ENCODE measurements at places on chromosomes 6 and 20. TPM values are rescaled to one million over a fixed set of nuclear protein-coding genes. Genes with fewer than 3 reads are reported as not detected.

The GTSF1L gene
- not detected for total RNA-seq

GRCh38 chr20:50730765-50731054 is 670 bp upstream of the PARD6B start:
- peak overlapping the region; percentile 53 for H3K4me3 ChIP-seq
- H3K36me3 ChIP-seq: no peaks in the 10 kb centered on the region
- peaks cover 24% of the 10 kb centered on the region for H3K4me1 ChIP-seq
- DNase-seq: no peak
- H3K27ac ChIP-seq: peak overlapping the region; percentile 65

DNA sequence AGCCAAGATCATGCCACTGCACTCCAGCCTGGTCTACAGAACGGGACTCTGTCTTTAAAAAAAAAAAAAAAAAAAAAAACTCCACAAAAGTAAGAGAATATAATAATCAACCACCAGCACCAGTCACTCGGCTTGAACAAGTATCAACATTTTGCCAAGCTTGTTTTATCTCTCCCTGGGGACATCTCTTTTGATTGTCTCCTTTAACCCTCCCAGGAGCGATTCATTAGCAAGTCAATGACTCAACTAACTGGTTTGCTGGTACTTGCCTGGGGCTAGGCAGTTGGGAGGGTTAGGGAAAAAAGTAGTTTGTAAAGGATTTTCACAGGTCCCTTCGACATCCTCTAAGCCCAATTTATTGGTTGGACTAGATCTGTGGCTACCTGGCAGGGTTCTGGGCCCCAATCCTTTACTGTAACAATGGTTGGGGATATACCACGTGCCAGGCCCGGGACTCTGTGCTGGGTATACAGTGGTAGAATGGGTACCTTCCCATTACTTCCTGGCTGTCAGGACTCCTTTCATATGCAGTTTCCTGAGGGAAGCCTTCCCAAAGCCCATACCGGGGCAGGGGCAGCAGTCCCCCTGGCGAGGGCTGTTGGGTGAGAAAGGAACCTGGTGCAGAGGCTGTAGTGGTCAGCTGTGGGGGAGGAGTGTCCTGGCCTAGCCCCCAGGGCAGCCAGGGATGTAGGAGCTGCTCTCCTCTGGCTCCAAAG is 12.2 kb downstream of the TGIF2 start:
- H3K27me3 ChIP-seq: no peaks in the 10 kb centered on the region
- no peak overlapping the region for H3K4me3 ChIP-seq
- H3K4me1 ChIP-seq: no peaks in the 10 kb centered on the region

The LHFPL5 gene
- total RNA-seq: not detected

DNA sequence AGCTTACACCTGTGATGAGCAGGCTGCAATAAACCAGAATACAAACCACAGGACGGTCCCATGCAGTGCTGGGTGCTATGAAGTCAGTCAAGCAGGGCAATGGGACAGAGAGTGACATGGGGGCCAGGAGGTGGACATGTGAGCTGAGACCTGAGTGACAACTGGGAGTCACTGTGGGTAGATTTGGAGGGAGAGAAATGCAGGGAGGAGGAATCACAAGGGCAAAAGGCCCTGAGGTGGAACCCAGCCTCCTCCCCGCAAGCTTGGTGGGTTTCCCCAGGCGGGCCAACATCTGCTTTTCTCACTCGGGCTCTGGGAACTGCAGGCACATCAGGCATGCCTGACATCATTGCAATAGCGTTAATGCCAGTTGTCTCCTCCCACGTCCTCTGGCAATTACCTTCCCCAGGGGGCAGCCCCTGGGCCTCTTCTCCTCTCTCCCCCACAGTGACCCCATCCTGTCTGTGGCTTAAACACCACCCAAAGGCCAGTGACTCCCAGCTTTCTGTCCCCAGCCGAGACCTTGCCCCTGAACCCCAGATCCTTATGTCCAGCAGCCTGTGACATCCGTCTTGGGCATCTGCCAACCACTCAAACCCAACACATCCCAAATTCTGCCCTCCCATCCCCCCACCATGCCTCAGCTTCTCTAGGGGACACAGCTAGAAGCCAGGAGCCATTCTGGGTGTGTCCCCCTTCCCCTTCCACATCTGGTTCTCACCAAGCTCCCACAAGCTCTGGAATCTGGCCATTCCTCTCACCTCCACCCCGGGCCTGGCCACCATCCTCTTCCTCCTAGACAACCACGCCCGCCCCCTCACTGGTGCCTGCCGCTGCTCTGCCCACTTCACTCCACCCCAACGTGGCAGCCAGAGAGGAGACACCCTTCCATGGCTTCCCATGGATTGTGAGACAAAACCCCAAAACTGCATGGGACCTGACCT is 28.2 kb downstream of the PDRG1 start:
- no peak overlapping the region for H3K4me3 ChIP-seq
- peaks cover 8% of the 10 kb centered on the region for H3K4me1 ChIP-seq
- H3K27ac ChIP-seq: no peak overlapping the region
- peak; percentile 47 for DNase-seq
- no peaks in the 10 kb centered on the region for H3K36me3 ChIP-seq

DNA sequence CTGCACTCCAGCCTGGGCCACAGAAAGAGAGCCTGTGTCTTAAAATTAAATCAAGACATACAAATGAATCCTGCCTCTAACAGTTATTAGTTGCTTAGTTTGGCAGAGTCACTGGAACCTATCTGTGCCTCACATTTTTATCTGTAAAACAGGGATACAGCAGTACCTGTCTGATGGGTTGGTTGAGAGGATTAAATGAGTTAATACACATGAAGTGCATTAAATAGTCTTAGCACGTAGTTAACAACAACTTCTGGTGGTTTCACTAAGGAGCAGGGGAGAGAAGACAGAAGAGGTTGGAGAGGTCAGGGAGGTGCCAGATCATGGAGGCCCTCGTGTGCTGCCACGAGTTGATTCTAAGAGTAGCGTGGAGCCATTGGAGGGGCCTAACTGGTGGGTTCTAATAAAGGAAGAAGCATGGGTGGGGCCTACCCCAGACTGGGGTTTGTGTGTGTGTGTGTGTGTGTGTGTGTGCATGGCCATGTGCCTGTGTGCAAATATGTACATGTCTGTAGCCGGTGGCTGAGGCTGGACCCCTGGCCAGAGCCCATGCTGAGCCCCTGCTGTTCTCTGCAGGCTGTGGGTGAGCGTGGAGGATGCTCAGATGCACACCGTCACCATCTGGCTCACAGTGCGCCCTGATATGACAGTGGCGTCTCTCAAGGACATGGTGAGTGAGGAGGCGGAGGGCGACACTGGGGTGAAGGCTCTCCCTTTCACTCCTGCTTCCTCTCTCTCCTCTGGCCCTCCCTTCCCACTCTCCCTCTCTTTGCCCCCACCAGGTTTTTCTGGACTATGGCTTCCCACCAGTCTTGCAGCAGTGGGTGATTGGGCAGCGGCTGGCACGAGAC is 9.1 kb downstream of the RBCK1 start:
- H3K4me3 ChIP-seq: no peak overlapping the region
- no peak overlapping the region for H3K27ac ChIP-seq
- peaks cover 9% of the 10 kb centered on the region for H3K36me3 ChIP-seq
- H3K27me3 ChIP-seq: no peaks in the 10 kb centered on the region

- peak overlapping the region; percentile 67 for H3K27ac ChIP-seq
- no peaks in the 10 kb centered on the region for H3K27me3 ChIP-seq
- H3K4me1 ChIP-seq: peaks cover 13% of the 10 kb centered on the region
- no peak overlapping the region for H3K4me3 ChIP-seq
- H3K36me3 ChIP-seq: peaks cover 19% of the 10 kb centered on the region
Measured at GRCh38 chr20:49290608-49291191, 12.8 kb upstream of the ZNFX1 start.

The IPCEF1 gene
- 0.25 TPM for total RNA-seq

GRCh38 chr20:10708351-10709185 is 34.8 kb upstream of the JAG1 start:
- no peaks in the 10 kb centered on the region for H3K36me3 ChIP-seq
- H3K4me1 ChIP-seq: peaks cover 19% of the 10 kb centered on the region

- H3K27me3 ChIP-seq: no peaks in the 10 kb centered on the region
- no peaks in the 10 kb centered on the region for H3K36me3 ChIP-seq
- no peak overlapping the region for H3K4me3 ChIP-seq
- no peaks in the 10 kb centered on the region for H3K4me1 ChIP-seq
Measured at GRCh38 chr20:17298171-17298570, 71.3 kb downstream of the PCSK2 start.

The NMBR gene
- total RNA-seq: 0.09 TPM

DNA sequence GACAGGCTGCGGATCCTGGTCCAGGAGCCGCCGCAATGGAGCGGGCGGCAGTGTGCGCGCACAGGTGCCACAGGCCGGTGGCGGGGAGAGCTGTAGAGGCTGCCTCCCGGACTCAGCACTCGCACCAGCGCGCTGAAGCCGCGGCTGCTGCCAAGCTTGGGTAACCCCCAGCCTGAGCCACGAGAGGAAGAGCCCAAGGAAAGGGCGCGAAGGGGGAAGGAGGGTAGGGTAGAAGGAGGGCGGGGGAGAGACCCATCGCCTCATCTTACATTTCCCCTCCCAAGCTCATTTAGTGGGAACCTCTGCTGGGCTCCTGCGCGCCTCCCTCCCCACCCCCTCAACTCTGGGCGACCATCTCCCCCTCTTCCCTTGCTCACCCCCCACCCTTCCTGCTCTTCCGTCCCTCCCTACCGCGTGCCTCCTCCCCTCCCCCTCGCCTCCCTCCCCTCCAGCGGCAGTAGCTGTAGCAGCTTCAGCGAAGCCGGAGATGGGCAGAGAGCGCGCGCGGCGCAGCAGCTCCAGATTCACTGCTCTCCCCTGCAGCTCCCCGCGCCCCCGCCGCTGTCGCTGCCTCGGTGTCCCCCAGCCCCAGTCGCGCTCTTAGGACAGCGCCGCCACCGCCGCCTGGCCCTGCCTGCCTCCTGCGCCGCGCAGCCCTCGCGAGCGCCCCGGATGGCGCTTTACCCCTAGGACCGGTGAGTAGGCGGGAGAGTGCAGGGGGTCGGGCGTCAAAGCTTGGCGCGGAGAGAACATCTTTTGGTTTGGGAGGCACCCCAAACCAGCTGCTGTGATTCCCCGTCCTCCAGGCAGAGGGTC is at the start of gene FUT9:
FUT9 (plus strand) TSS at position 457 of the 816 bp plus-strand sequence. CDS start 187,182 bp downstream, outside the sequence.
- H3K36me3 ChIP-seq: no peaks in the 10 kb centered on the region
- H3K4me3 ChIP-seq: peak within 1 kb of the TSS; percentile 59
- peak within 1 kb of the TSS; percentile 50 for H3K27ac ChIP-seq
- H3K4me1 ChIP-seq: peaks cover 18% of the 10 kb centered on the region
- peaks cover 10% of the 10 kb centered on the region for H3K27me3 ChIP-seq

DNA sequence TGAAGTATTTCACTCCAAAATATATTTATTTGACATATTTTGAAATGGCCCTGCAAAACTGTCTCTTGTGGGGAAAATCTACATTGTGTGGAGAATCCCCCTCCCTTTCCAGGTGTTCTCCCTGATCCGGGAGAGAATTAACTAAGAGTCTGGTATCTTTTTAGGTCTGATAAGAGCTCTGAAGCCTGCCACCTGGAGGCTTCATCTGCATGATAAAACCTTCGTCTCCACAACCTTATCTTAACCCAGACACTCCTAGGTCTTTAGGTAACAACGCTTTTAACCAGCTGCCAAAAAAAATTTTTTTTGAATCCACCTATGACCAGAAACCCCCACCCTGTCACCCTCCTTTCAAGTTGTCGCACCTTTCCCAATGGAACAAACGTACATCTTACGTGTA is 43.0 kb downstream of the FAM184A start:
- DNase-seq: no peak
- H3K4me3 ChIP-seq: no peak overlapping the region
- H3K4me1 ChIP-seq: peaks cover 21% of the 10 kb centered on the region
- no peaks in the 10 kb centered on the region for H3K27me3 ChIP-seq
- no peaks in the 10 kb centered on the region for H3K36me3 ChIP-seq
- H3K27ac ChIP-seq: no peak overlapping the region

The SLC18B1 gene
- 5.1 TPM for total RNA-seq

The RAD21L1 gene
- not detected for total RNA-seq

All from neural progenitor cell (in vitro differentiated cells).